Astrocyte (in vitro differentiated cells and primary cell): ENCODE measurements at places on chromosomes 11 and 22. TPM values are rescaled to one million over a fixed set of nuclear protein-coding genes. Genes with fewer than 3 reads are reported as not detected.

Gene NNMT
- total RNA-seq, result 394 and 527 TPM in 2 replicates

Gene ZNF202
- 8.6 and 11.3 TPM in 2 replicates for total RNA-seq

Gene B3GAT1
- total RNA-seq, result 1.9 TPM in 2 replicates

Gene KCNQ1OT1
- total RNA-seq, result 2.5 TPM in 2 replicates

Gene CENPM
- total RNA-seq, result 0.84 and 2.0 TPM in 2 replicates

Gene TRMU
- 29.6 and 33.4 TPM in 2 replicates for total RNA-seq

Gene ASCC2
- 69.5 and 71.2 TPM in 2 replicates for total RNA-seq

Gene CRYAB
- 4.1 and 5.7 TPM in 2 replicates for total RNA-seq

Gene MAPK8IP1
- total RNA-seq, result 13.3 and 14.7 TPM in 2 replicates

Gene GGTLC2
- not detected in 2 replicates for total RNA-seq

- DNase-seq, result no peak
Measured at GRCh38 chr11:65375012-65375411, 7.4 kb downstream of the SLC25A45 start.

GRCh38 chr11:115197031-115197430 is 307.2 kb downstream of the CADM1 start:
- DNase-seq, result no peak

GRCh38 chr11:117977029-117977428 is 9.2 kb upstream of the IL10RA start:
- no peak for DNase-seq

- no peak for DNase-seq
Measured at GRCh38 chr11:132200353-132200936, 830.0 kb downstream of the NTM start.

DNA sequence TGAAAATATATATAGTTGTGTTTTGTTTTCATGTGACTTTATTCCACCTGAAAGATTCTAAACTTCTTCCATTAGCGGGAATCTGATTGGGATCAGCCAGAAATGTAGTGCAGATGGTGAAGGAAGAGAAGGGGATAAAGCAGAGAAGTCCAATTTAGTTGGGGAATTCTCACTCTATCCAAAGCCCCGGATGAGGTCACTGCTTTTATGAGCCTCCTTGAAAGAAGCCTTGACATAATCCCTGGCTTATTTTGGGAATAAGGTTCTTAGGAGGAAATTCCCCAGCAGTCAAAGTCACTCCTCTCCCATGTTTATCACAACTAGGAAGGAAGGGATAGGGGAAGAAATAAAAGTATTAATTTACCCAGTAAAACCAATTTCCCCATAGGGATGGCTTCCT is 41.1 kb downstream of the OSBP start:
- peak; percentile 23 for DNase-seq

GRCh38 chr11:71326328-71326940 is 74.1 kb upstream of the SHANK2 start:
- DNase-seq, result no peak

DNA sequence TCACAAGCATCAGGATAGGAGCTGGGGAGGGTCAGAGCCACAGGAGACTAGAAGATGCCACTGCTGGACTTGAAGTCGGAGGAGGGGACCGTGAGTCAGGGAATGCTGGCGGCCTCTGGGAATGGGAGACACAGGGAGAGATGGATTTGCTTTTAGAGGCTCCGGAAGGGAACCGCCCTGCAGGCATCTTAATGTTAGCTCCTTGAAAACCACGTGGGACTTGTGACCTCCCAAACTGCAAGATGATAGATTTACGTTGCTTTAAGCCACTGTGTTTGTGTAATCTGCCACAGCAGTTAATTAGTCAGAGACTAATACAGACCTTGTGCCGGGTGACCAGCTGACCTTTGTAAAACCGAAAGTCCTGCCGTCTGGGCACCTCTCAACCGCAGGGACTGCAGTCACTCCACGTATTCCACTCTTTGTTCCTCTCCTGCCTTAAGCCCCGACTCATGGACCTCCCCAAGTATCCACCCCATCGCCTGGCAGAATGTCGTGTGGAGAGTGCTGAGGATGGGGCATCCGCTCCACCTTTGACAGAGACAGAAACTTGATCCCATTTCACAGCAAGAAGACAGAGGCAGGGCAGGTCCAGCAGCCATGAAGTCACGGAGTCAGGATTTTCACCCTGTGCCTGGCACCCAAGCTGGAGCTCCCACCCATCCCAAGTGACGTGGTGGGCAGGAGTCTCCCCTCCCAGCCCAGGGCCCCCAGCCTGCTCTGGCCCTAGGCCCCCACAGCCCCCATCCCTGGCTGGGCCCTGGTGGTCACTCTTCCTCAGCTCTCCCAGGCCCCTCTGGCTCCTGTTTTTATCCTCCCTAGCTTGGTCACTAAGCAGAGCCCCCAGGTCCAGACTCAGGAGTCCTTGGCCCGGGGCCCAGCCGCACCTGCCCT is 19.4 kb upstream of the CTSD start:
- peak; percentile 50 for DNase-seq

- DNase-seq, result no peak
Measured at GRCh38 chr11:77558380-77558779, 31.4 kb upstream of the AQP11 start.

DNA sequence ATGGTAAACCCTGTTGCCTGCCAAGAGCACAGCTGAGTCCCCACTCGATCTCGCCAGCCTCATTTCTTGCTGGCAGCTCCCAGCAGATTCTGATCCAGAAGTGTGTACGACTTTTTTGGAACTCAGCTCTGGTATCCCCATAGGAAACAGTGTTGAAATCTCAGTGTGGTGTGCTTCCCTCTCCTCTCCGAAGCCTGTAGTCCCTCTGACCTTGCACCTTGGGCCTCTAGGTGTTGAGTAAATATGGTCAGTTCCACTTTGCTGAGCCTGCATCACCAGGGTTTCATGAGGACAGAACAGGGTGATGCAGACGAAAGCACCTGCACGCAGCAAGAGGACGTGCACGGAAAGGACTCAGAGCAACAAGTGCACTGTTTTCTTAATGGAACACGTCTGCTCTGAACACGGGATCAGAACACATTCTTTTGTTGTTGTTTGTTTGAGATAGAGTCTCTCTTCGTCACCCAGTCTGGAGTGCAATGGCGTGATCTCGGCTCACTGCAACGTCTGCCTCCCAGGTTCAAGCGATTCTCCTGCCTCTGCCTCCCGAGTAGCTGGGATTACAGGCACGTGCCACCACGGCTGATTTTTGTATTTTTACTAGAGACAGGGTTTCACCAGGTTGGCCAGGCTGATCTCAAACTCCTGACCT is 3.8 kb upstream of the CPT1A start:
- DNase-seq, result no peak
